GM12892 (cell line): ENCODE measurements at places on chromosomes 4 and X.

DNA sequence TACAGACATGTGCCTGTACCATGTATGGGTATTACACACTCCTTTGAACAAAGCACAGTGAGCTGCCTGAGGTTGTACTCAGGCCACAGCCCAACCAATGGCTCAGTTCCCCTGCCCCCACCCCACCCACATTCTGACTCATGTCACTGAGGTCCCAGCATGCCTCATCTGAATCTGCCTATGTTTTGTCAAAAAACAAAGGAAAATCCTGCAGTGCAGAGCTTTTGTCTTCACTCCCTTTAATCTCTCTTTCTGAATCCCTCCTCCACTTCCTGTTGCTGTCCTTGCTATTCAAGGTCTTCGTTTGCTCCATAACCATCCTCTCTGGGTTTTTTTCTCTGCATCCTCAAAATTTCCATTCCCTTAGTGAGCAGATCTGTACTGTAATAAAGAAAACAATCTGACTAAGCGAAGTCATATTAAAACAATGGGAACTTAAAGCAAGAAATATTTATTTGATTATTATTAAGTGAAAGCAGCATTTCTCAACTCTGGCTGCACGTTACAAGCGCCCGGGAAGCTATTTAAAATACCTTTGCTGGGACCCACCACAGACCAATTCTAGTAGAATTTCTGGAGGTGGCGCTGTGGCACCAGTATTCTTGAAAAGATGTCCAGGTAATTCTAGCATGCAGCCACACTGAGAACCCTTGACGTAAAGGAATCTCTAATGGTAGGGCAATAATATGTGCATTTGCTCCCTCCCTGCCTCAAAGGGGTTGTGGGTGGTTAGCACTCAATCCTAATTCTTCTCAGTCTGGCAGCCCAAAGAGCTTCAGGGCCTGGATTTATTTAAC is 8.7 kb downstream of the GUCY2F start:
- no peak for DNase-seq

GRCh38 chr4:77992581-77992980 is 64.5 kb upstream of the FRAS1 start:
- no peak for DNase-seq

- no peak for DNase-seq
Measured at GRCh38 chr4:165158762-165159161, 46.1 kb upstream of the TMEM192 start.

- no peak for DNase-seq
Measured at GRCh38 chr4:17058916-17059741, 160.7 kb upstream of the LDB2 start.

DNA sequence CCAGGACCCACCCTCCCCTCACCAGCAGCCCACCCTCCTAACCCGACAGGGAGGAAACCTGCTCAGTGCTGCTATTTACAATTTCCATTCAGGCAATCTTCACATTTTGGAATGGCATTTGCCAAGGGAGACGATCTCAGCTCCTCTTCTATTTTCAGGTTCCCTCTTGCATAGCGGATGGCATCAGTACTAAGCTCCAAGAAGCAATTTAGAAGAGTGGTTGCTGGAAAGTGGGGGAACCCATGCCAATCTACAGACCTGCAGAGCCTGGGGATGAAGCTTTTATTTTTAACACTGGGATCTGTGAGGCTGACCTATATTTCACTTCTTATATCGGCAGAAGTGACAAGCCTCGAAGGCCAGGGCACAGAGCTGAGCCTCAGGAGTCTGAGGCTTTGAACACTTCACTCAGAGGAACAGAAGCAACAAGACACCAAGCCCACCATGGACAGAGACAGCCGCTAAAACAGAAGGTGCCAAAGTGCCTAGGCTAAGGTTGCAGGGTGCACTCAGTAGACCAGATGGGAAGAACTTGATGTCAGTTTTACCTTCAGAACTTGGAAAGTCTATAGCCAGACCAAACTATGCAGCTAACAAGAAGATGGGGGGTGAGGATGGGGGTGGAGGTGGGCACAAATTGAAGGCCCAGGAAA is 44.0 kb downstream of the SCD5 start:
- no peak for DNase-seq

GRCh38 chr4:76663824-76664223 is 228.8 kb downstream of the SHROOM3 start:
- DNase-seq, result no peak

DNA sequence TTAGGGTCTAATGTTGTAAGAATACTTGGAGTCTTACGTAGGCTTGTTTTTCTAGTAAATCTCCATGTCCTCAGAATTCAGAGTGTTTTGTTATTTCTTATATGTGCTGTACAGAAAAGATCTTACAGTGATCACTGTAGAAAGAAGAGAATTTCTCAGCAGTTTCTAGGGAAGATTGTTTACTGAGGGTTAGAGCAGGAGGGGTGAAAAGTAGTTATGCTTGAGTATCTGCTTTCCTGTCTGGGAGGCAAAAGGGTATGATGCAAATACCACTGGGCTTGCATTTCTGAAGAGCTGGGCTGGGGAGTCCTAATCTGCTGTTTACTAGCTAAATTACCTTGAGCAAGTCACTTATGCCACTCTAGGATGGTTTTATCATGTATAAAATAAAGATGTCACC is 78.2 kb downstream of the BEND4 start:
- DNase-seq, result no peak

DNA sequence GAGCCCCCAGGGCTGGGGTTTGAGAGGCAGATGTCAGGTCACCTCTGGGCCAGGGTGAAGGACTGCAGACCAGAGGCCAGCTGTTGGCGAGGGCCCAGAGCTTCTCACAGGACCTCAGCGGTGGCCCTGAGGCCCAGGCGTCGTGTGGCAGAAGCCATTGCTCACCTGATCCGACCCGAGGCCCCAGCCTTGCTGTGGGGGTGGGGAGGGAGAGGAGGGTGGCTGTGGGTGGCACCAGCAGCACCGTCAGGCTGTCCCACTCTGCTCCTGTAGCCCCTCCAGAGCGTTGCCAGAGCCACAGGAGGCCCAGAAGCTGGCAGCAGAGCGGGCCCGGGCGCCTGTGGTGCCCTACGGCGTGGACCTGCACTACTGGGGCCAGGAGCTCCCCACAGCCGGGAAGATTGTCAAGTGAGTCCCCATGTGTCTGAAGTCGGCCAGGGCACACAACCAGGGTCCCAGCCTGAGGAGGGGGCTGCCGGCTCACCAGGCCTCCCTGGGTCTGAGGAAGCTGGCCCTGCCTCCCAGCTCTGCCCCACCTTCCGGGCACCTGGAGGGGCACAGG is 28.8 kb downstream of the UVSSA start:
- DNase-seq, result no peak

- no peak for DNase-seq
Measured at GRCh38 chr4:37279894-37280592, 35.5 kb downstream of the NWD2 start.

GRCh38 chr4:113086172-113086695 is 36.8 kb downstream of the ANK2 start:
- no peak for DNase-seq

DNA sequence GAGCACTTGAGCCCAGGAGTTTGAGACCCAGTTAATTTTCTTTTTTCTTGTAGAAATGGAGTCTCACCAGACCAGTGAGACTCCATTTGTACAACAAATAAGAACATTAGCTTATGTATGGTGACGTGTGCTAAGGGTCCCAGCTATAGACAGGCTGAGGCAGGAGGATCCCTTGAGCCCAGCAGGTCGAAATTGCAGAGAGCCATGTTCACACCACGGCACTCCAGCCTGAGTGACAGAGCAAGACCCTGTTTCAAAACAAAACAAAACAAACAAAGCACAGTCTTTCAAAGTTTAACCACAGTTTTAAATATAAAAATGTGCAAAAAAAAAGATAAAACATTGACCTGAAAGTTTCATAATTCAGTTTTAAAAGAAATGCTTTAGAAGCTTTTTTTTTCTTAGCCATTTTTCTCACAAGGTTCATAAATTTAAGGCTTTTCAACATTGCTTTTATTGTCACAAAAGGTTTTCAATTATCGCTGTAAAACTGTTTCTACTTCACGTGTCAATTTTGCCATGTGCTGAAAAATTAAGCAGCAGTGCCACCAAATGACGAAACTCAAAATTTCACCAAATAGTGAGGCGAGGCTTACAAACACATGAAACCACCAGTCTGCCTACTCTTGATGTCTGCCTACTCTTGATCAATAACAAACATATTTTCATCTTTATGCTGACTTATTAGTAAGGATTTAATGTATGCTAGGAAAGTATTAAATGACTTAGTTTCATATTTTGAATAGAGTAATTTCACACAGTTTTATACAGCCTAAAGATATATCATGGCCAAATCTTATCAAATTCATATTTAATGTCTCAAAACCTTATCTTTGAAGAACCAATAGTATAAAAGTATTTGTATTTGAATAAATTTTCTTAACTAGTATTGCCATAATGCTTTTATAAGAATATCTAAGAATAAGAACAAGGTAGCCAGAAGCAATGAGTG is 126.3 kb downstream of the NEK1 start:
- DNase-seq, result no peak

DNA sequence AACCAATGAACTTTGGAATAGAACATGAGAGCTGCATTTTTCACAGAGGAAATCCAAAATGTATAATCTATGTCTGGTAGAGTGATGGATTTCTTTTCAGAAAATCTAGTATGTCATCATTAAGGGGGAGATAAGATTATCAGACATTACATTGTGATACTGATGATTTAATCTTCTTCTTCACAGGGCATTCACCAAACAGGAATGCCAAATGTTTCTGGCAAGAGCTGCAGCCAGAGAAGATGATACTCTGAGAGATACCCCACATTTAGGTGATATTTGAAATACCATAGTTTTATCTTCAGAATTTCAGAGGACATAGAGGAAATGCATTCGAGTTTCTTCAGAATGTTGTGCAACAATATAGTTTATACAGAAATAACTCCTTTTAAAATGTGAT is 1523.7 kb upstream of the ADGRL3 start:
- DNase-seq, result no peak

DNA sequence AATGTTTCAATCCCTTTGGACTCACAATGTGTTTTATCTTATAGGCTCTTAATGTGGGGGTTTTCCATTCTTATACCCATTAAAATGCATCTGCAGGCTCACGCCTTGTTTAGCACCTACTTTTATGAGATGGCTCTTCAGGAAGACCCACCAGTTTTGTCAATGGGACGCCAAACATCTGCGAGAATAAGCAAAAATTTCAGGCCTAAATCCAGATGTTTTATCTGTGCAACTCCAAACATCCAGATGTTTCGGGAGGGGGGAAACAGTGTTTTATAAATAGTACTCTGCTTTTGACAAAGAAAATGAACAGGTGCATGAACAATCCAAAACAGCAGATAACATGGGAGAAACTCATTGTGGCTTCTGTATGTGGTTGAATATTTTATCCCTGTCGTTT is 342.8 kb downstream of the DHX15 start:
- DNase-seq, result no peak
